ENCODE measurements at places on chromosomes 7 and 10.

- DNase-seq: no peak
Measured at GRCh38 chr7:146736446-146737190, 620.0 kb downstream of the CNTNAP2 start.

GRCh38 chr7:30596014-30596641 lies 1.4 kb downstream of the GARS1 start:
- no peak for DNase-seq

- DNase-seq: no peak
Measured at GRCh38 chr7:152340161-152340560, 95.6 kb downstream of the KMT2C start.

- peak; percentile 42 for DNase-seq
Measured at GRCh38 chr7:3092468-3092867, 48.8 kb upstream of the CARD11 start.

DNA sequence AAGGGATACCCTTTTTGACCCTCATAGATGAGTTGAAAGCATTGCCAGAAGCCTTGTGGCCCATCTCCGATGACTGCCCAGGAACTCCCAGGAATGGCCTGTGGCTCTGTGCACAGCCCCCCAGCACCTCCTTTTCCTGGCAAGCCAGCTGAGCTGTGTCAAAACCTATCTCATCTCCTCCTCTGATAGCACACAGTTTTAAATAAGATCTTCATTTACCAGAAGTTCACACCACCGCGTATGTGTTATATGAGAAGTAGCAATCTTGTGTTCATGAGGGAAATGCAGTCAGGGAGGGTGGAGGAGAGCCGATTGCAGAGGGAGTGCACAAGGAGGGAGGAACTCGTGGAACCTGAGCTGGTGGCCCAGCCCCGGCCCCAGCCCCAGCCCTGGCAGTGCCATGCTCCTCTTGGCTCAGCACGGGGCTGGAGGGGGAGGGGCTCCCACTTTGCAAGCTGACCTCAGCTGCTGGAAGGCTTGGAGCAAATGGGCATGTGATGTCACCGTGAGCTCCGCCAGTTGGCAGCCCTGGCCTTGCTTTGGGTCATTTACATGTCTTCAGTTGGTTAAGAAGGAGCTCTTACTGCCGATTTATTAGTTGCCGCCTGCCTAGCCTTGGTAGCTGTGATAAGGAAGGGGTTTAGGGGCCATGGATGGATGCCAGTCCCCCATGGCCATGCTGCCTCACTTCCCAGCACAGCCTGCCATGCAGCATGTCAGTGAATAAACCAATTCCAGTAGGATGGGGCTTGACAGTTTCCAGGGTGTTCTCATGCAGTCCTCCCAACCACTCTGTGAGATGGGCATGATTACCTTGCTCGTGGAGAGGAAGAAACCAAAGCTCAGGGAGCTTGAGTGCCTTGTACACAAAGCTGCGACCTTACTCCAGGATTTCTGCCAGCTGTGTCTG lies 20.0 kb downstream of the UNC5B start:
- DNase-seq: no peak

GRCh38 chr7:1432411-1433082 lies 26.7 kb downstream of the MICALL2 start:
- peak; percentile 80 for DNase-seq

GRCh38 chr10:53102424-53102823 lies 329.8 kb upstream of the MBL2 start:
- no peak for DNase-seq

DNA sequence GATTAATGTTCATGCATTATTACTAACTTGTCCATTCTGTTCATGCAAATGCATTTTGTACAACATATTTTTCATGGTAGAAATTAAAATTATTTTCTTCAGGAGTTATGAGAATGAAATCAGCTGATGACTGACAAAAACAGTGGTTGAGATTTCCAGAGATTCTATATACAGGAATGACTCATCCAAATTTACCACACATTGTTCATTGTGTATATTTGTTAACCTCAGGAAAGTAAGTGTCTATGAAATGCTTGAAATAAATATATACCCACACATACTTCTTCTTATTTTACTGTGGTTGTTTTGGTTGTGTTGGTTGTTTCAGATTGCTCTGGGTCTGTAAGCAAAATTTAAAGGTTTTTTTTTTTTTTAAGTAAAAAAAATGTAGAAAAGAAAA lies 108.1 kb upstream of the SP8 start:
- no peak for DNase-seq

Data from stimulated activated CD8-positive, alpha-beta memory T cell treated with anti-CD3 and anti-CD28 coated beads, Interleukin-15, amount 100 ng/mL, for 1 hour (primary cell).